ENCODE measurements at places on chromosomes 13 and 19.
A peak's percentile ranks its signal among the peaks of the same experiment; 100 is the strongest.

- DNase-seq = no peak
These were observed 3.1 kb downstream of the SLC25A15 start for GRCh38 chr13:40792284-40793051.

- DNase-seq = no peak
These were observed 13.1 kb downstream of the GRAMD1A start for GRCh38 chr19:35013041-35013819.

- no peak for DNase-seq
These were observed 6.6 kb upstream of the ESD start for GRCh38 chr13:46803586-46803985.

DNA sequence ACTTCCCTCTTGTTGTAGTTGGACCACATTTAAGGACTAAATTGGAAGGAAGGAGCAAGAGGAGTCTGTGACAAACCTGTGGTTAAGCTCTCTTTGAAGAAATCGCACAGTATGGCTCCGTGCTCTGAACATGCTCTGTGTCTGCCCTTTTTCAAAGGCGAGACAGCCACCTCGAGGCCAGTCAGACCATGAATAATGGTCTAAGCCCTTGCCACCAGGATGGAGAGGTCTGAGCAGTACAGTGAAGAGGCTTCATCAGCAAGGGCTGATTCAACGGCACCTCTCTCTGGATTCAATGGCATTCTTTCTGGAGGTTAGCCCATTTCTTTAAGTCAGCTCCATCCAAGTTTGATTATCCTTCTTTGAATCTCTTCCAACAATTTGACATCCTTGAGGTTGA, 30.9 kb downstream of the FAM216B start:
- no peak for DNase-seq

- no peak for DNase-seq
These were observed 24.2 kb upstream of the IGFL1 start for GRCh38 chr19:46205183-46205984.

GRCh38 chr13:48401480-48401879, 11.4 kb downstream of the LPAR6 start:
- no peak for DNase-seq

DNA sequence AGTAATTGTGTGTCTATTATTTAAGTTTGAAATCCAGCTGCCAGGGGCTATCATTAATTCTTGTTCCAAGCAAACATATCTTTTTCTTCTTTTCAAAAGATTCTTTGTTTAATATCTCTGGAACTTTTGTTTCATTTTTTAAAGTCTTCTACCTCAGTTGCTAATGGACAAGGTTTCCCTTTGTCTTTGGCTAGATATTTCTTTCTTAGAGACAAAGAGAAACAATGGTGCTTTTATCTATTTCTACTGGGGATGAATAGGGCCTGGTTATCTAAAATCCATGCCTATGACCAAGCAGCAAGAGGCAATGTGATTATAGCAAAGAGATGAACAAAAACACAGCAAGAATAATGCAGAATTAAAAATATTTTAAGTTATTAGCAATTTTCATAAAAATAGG, 661.3 kb upstream of the KLF12 start:
- DNase-seq = no peak

DNA sequence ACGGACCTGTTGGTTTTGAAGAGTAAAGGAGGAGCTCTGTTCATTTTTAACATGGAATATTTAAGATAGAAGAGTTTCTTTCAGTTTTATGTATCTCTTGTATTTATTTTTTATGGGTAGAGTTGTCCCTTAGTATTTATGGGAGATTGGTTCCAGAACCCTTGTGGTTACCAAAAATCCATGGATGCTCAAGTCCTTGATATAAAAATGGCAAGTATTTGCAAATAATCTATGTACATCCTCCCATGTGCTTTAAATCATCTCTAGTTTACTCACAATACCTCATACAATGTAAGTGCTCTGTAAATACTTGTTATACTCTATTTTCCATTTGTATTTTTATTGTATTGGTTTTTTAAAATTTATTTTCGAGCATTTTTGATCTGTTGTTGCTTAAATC, 63.1 kb downstream of the TM9SF2 start:
- DNase-seq = no peak

GRCh38 chr13:28716511-28716910, 2.3 kb downstream of the SLC46A3 start:
- peak; percentile 35 for DNase-seq

All from HCT116 (cell line).